Activated CD8-positive, alpha-beta memory T cell treated with anti-CD3 and anti-CD28 coated beads for 24 hours (primary cell): ENCODE measurements at places on chromosomes 6 and 20.

- no peak for DNase-seq
Measured at GRCh38 chr6:168964138-168964835, 289.4 kb downstream of the THBS2 start.

GRCh38 chr6:161211380-161212035, 62.4 kb downstream of the AGPAT4 start:
- DNase-seq = no peak

DNA sequence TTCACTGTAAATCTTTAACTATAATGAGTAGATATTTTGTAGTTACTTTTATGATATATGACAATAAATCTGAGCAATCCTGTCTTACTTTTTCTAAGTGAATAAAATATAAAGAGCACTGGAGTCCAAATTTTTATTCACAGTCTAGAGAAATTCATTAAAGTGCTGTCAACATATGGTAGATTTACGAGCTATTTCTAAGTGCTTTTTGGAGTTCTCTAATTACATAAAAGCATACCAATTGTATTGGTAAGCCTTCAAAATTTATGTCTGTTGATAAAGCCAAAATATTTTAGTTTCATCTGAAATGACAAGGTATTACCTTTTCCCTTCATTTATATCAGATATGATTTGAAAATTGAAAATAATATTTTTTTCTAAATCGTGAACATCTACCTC, 75.4 kb downstream of the MAN1A1 start:
- no peak for DNase-seq

DNA sequence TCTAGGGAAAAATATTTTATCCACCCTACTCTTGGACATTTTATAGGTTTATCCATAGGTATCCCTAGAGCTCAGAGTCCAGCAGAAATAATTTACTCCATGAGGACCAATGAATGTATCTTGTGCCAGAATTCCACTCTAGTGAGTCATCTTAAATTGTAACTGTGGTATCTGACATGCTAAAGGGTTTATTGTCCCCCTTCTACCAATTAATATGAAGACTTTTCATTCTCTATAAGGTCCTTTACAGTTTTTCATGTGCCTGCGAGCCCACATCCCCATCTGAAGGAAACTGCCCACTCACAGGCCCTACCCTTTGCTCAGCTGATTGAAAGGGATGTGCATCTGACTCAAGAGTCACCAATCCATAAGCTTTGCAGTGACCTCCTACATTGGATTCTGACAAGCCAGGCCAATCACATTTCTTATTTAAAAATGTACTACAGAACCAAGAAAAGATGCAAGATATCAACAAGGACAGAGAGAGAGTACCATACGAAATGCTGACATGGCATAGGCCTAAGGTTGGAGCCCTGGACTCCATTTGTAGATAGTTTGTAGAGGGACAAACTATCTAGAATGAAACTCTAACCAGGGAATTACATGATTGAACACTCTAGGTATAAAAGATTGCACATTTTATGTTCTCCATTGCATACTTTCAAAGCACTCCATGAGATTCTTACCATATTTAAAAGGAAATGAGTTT, 93.4 kb upstream of the DEFB112 start:
- no peak for DNase-seq

GRCh38 chr6:48449002-48449401, 338.0 kb upstream of the PTCHD4 start:
- DNase-seq = no peak

DNA sequence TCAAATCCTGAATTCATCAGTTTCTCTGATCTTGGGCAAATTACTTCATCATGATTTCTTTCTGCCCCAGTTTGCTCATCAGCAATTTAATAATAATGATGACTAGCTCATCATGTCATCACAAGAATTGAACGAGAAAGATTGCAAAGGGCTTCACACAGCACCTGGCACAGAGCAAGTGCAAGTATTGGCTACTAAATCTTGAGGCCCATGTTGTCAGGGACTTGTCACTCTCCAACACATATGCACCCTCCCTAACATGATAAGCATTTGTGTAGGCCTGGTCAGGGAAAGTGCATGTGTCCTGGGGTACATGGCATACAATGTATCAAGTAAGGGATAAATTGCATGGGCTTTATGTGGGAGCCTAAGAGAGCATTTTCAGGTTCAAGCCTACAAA, 6.4 kb downstream of the SMLR1 start:
- no peak for DNase-seq

DNA sequence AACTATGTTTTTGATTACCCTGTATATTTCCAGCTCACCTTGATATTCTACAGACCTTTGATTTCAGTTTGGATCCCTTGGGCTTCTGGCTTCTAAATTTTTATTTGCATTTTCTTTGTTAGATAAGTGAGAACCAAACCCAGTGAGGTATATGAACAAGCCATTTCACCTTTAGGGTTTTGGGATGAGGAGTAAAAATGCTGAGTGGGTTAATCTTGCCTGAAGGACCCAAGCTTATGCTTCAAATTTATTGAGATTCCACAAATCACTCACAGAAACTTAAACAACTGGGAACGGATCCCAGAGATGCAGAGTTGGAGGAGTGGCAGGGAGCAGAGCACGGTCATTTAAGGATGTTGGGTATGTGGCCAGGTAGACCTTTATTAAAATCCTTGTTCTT, 263.3 kb upstream of the BMP2 start:
- DNase-seq = no peak

GRCh38 chr20:32466739-32467505, 108.8 kb downstream of the ASXL1 start:
- DNase-seq = no peak
